NAMALWA (cell line): ENCODE measurements at places on chromosomes 5 and 9.

DNA sequence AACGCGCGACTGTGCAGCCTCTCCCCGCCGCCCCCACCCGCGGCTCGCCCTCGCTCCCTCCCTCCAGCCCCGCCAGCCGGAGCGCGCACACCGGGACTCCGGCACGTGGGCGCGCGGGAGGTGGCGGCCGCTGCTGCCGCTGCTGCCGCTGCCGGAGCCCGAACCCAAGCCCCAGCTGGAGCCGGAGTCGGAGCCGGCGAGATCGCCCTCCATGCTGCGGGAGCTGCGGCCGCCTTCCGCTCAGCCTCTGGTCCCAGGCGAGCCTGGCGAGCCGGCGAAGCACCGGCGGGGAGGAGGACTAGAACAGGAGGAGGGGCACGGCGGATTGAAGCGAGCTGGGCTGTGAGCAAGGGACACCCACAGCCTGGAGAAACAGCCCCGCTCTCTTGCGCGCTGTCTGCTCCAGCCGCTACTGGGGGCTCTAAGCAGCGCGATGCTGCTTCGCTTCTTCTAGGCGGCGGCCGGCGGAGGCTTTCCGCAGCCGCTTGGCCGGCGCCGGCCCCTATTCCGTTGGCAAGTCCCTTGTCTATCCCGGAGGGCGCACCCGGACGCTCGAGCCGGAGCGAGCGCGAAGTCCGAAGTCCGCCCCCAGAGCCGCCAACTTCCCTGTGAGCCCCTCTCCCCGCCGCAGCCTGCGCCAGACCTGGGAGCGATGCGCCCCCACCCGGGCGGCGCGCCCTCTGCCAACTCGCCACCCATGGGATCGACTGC lies 598.7 kb upstream of the SGCD start:
- no peak for DNase-seq

- DNase-seq, result no peak
These were observed 11.3 kb upstream of the GLIPR2 start for GRCh38 chr9:36125062-36125855.

DNA sequence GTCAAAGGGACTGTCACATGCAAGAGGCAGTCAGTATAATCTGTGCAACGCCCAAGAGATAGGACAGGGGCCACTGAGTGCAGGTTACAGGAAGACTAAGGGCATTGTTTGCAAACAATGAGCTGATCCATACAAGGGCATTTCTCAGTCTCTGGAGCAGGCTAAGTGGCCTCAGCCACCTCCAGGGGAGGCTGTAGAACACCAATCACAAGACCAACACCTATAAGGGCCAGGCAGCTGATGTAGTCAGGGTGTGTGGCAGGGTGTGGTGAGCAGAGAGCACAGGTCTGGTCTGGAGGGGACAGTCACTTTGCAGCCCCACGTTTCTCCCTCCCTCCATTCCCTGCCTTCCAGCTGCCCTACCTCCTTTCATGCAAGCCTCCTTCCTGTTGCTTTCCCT lies 83.2 kb upstream of the ADRA1B start:
- no peak for DNase-seq

DNA sequence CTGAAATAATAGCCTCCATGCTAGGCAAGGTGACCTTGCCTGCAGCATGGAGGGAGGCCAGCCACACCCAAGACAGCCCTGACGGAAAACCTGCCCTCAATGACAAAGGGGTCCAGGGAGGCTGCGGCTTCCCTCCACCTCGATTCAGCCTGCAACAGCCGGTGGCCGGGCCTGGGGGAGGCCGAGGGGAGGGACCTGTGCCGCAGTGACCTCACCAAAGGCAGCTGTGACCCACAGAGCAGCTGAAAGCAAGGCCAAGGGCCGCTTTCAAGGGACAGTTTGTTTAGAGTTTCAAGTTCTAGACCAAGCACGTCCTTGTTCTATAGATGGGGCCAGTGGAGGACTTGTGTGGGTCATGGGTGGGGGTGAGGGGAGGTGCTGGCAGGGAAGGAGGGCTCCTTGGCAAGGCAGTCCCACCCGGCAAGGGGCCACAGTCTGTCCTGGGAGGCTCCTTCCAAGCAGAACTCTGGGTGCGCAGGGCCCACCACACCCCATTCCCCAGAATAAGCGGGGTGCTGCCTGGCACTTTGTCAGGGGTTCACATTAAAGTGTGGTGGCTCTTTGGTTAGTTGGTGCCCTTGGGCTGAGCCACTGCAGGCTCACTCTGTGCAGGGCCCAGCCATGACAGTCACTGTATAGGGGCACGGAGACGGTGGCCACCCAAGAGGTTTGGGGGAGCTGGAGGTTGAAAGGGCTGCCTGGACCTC lies 226.5 kb downstream of the FANCC start:
- DNase-seq, result no peak

- no peak for DNase-seq
These were observed 321.4 kb upstream of the ACTBL2 start for GRCh38 chr5:57804007-57804444.

- DNase-seq, result no peak
These were observed 12.8 kb downstream of the COL23A1 start for GRCh38 chr5:178577376-178577839.

DNA sequence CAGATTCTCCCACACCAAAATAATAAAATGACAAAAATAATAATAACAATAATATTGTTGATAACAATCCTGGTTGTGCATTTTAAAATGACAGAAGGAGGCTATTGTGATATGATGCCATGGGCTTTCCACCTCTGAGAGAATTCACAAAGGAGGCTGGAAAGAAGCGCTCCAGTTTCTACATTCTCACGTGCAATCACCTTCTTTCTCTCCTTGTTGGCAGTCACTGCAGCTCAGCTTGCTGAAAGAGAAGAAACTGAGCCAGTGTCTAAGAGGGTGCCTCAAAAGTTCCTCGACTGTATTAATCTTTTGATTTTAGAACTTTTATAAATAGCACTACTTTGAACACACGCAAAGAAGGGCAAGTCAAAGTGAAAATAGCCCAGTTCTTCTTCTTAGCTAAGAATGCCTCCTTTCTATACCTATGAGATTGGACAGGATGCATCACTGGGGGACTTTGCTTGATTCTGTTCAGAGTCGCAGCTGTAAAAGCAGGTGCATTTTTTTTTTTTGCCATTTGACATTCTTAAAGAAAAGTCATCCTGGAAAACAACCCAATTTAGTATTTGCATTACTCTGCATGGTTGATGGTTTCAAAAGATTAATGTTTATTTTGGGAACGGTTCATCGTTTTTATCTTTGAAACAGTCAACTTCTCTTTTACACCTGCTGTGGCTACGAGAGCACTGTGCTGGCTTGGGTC lies 12.4 kb upstream of the SUB1 start:
- peak; percentile 90 for DNase-seq

- DNase-seq, result no peak
These were observed 107.8 kb downstream of the PCSK5 start for GRCh38 chr9:75998096-75998780.

DNA sequence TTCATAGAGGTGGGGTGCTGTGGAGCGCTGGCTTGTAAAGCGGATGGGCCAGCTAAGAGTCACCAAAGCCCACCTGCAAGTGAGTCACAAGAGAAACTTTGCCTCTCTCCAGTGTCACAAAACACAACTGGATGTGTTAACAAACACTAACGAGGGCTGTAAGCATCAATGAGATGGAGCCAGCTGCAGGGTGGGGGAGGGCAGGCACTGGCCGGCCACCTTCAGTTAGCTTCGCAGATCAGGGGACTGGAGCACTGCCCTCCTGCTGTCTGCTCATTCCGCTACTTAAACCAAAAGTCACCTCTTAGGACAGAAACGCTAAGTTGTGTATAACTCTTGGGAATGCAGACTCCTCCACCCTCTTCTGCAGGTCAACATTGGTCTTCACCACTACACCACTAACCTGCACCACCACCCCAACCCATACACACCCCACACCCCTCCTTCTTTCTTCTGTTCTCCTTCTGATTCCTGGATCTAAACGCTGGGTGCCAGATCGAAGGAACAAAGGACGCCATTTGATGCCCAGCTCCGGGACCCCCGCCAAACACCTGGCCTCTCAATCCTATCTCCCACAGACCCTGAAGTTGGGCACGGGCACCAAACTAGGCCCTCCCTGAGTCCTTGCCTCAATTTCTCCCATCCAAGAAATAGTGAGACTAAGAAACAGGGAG lies 2.1 kb downstream of the ARSI start:
- no peak for DNase-seq

DNA sequence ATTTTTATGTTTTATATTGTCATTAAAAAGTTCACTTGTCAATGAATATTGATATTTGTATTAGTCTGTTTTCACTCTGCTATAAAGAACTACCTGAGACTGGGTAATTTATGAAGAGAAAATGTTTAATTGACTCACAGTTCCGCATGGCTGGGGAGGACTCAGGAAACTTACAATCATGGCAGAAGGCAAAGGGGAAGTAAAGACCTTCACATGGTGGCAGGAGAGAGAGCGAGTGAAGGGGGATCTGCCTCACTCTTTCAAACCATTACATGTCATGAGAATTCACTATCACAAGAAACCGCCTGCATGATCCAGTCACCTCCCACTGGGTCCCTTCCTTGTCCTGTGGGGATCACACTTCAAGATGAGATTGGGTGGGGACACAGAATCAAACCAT lies 27.4 kb downstream of the SRD5A1 start:
- DNase-seq, result peak; percentile 92

DNA sequence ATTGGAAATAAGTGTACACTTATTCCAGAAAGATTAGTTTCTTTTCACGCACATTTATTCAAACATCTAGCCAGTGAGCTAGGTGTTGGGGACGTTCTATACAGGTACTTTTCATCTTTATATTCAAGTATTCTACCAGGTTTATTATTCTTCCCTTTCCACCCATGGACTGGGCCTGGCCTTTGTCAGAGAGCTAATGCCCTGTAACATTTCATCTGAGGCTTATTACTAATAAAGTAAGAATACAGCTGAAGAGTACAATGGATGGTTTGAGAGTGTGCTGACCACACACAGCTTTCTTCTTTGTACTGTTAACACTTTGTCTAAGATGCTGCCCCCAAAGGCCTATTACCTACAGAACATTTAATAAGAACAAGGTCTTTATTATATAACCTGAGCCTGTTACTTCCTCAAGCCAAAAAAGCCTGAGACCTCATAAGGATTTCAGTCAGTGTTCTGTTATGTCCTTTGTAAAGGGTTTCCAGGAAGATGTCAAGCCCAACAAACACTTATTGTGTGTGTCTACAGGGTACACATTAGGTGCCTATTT lies 93.5 kb downstream of the ZNF608 start:
- peak; percentile 33 for DNase-seq

DNA sequence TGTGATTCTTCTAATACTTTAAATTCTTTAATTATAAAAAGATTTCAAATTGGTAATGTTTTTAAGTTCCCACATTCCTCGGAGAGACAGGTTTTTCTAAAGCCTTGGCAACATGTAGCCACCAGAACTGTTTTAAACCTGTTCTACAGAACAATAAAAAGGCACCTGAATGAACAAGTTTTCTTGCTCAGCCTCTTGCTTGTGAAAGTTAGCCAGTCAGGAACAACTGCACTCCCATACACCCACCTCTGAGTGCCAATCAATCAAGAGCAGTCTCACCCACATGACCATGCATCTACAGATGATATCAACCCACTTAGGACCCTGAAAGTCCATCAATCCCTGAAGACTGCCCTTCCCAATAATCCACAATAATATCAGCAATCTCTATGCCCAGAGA lies 62.3 kb downstream of the AP3B1 start:
- DNase-seq, result no peak

DNA sequence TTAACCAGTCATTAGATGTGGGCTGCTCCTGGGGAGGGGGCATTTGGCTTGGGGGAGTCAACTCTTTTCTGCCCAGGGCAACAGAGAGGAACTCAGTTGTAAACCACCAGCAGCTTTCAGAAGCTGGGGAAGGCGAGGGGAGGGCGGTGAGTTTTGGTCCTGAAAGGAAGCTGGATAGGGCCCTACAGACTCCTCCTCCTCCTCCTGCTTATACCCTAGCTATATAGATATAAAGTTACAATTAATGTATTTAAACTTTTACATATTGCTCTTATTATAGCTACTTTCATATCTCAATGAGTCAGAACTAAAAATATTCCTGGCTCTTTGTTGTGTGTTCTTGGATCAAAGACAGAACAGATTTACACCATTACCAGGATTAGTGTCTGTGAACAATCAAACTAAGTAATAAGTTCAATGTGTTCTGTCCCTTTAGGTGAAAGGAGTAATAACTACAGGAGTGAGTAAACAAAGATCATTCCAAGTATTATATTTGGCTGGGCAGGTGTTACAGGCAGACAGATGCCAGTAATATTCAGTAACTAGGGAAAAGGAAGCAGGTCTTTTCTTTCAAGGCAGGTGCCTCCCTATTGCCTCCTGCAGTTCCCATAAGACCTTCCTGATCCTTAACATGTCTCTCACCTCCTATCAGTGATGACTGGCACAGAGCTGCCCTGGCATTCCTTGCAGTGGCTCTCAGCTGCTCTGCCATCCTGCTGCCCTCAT lies 20.5 kb upstream of the VPS13A start:
- DNase-seq, result no peak

GRCh38 chr5:11075035-11075805 lies 314.2 kb upstream of the DAP start:
- peak; percentile 31 for DNase-seq

GRCh38 chr9:136409557-136410455 lies 608 bp downstream of the ENTR1 start:
- DNase-seq, result peak; percentile 67

- DNase-seq, result no peak
These were observed 6.6 kb downstream of the CDC14B start for GRCh38 chr9:96612966-96613589.

GRCh38 chr9:132531195-132531594 lies 51.2 kb upstream of the BARHL1 start:
- no peak for DNase-seq

- DNase-seq, result no peak
These were observed 52.2 kb downstream of the COL5A1 start for GRCh38 chr9:134693641-134694367.

DNA sequence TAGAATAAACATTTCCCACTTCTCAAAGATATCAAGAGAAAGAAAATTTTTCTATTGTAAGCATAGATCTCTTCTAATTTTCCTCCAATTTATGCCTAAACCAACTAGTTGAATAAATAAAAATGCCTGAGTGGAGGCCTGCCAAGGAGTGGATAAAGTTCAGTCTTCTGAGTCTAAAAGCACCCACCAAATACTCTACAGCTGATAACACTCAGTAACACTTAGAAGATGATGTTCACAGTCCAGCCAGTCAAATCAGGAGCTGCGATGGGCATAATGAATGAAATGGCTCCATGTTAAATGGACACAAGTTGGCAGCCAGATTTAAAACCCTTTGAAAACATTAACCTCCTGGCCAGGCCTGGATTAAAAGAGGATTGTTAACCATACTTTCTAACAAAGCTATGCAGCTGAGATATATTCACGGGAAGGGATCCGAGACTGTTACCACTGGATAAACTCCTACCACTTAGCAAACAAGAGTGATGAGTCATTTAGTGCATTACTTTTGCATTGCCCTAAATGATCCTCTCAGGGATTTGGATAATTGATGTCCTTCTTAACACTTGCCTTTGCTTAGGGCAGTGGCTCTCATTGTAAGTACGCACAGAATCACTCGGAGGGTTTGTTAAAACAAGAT lies 63.7 kb upstream of the CCDC112 start:
- no peak for DNase-seq

GRCh38 chr5:73997960-73998359 lies 372.0 kb downstream of the ARHGEF28 start:
- DNase-seq, result no peak
